Upper lobe of left lung (tissue), 6 donors: ENCODE measurements at places on chromosomes 2 and 18. TPM values are rescaled to one million over a fixed set of nuclear protein-coding genes. Genes with fewer than 3 reads are reported as not detected.
A peak's percentile ranks its signal among the peaks of the same experiment; 100 is the strongest.

DNA sequence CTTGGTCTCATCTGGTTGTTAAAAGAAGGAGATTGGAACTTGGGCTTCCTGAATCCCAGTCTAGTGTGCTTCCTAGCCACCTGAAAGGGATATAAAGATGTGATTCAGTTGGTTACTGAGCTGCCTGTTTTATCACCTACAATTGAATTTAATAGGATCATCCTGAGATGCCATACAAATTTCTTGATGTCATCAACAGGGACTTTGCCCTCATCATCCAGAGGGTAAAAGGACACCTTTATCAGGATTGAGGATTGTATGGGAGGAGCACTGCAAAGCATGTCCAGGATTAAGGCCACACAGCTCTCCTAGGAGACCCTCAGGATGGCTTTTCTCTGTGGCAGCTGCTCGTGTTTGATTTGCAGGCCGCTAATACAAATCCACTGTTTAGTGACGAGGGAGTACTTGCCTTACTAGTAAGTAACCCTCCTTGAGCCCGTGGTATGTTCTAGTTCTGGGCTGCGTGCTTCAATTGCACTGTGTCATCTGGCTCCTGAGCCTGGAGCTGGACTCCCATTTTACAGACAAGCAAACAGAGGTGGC lies 28.6 kb downstream of the SH3RF3 start:
- no peak overlapping the region for H3K4me3 ChIP-seq
- no peak overlapping the region for H3K27ac ChIP-seq
- no peaks in the 10 kb centered on the region for H3K27me3 ChIP-seq
- DNase-seq: no peak
- no peaks in the 10 kb centered on the region for H3K4me1 ChIP-seq

DNA sequence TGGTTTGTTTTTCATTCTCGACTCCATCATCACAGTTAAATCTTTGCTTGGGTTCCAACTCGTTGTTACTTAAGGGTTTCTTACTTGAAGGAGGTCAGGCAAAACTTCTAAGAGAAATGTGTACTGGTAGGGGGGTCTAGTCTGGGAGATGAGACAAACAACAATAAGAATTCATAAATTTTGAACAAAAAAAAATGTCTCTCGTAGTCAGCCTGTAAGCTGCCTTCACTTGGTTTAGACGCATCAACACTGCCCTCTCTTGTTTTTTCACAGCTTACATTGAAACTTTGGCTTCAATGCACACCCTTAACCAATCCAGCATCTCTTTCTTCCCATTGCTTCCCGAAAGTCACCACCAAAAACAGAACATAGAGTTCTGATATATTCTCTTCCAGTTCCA lies 576.4 kb upstream of the PIK3C3 start:
- H3K4me3 ChIP-seq: no peak overlapping the region
- H3K4me1 ChIP-seq: no peaks in the 10 kb centered on the region
- no peak for DNase-seq
- H3K27ac ChIP-seq: no peak overlapping the region

GRCh38 chr2:196277002-196277401 lies 105.6 kb upstream of the STK17B start:
- no peaks in the 10 kb centered on the region for H3K36me3 ChIP-seq
- no peak overlapping the region for H3K27ac ChIP-seq
- H3K27me3 ChIP-seq: no peaks in the 10 kb centered on the region
- DNase-seq: no peak

DNA sequence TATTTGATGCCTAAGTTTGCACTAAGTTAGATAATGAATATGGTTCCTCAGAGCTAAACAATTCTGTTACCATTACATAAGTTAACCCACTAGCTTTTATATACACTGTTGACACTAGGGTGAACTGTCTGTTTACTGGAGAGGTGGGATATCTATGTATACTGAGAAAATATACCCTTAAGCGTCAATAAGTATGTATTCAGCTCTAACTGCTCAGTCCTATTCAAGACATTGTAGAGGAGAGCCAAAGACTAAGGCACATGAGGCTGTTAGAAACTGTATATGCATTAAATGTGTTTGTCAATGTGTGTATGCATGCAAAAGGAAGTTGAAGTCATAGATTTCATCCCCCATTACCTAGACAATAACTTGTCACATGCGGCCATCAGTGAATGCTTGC lies 710.0 kb downstream of the TDRD15 start:
- H3K27ac ChIP-seq: no peak overlapping the region
- no peaks in the 10 kb centered on the region for H3K27me3 ChIP-seq
- no peak for DNase-seq

DNA sequence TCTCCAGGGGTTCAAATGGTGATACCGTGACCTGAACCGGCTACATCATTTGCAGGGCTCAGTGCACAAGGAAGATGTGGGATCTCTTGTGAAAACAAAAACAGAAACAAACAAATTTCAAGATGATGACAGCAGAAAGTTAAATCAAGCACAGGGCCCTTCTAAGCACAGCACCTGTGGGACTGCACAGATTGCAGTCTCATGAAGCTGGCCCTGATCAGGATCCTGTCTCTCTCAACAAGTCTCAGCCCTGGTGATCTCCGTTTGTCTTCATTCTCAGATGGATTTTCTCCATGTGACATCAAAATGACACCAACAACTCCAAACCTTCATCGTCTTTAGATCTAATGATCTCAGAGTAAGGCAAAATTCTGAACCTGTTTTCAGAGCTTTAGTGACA lies 39.7 kb downstream of the LTBP1 start:
- no peaks in the 10 kb centered on the region for H3K27me3 ChIP-seq
- H3K36me3 ChIP-seq: no peaks in the 10 kb centered on the region
- H3K4me3 ChIP-seq: no peak overlapping the region
- DNase-seq: no peak
- H3K4me1 ChIP-seq: no peaks in the 10 kb centered on the region

GRCh38 chr2:62817995-62818713 lies 112.6 kb downstream of the EHBP1 start:
- H3K4me3 ChIP-seq: no peak overlapping the region

DNA sequence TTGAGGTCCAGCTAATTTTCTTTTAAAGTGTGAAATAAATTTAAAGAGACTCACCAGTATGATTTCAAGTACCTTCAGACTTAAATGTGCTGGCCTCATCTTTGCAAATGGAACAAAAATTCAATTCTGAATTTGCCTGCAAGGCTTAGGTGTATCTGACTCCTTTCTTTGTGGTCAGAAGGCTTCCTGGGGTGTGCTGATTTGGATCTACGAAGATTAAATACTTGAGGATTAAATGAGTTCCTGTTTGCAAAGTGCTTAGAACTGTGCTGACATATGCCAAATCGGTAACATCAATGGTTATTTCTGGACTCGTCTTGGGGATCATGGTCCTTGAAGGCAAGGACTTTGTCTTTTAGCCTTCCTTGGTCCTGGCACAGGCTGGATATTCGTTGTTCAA lies 9.7 kb downstream of the KLHL29 start:
- H3K36me3 ChIP-seq: no peaks in the 10 kb centered on the region
- H3K27me3 ChIP-seq: no peaks in the 10 kb centered on the region
- no peak for DNase-seq
- H3K4me1 ChIP-seq: peaks cover 2% of the 10 kb centered on the region
- H3K4me3 ChIP-seq: no peak overlapping the region

- no peak overlapping the region for H3K27ac ChIP-seq
- no peaks in the 10 kb centered on the region for H3K27me3 ChIP-seq
- no peak overlapping the region for H3K4me3 ChIP-seq
Measured at GRCh38 chr2:169729274-169729605, 4.4 kb upstream of the KLHL23 start.

- H3K27me3 ChIP-seq: no peaks in the 10 kb centered on the region
- no peak for DNase-seq
- H3K36me3 ChIP-seq: no peaks in the 10 kb centered on the region
Measured at GRCh38 chr2:20483194-20483895, 36.5 kb downstream of the RHOB start.

GRCh38 chr18:48004577-48004976 lies 74.1 kb upstream of the SMAD2 start:
- DNase-seq: no peak
- no peaks in the 10 kb centered on the region for H3K27me3 ChIP-seq
- no peak overlapping the region for H3K4me3 ChIP-seq
- no peaks in the 10 kb centered on the region for H3K36me3 ChIP-seq
- peaks cover 28% of the 10 kb centered on the region for H3K4me1 ChIP-seq

DNA sequence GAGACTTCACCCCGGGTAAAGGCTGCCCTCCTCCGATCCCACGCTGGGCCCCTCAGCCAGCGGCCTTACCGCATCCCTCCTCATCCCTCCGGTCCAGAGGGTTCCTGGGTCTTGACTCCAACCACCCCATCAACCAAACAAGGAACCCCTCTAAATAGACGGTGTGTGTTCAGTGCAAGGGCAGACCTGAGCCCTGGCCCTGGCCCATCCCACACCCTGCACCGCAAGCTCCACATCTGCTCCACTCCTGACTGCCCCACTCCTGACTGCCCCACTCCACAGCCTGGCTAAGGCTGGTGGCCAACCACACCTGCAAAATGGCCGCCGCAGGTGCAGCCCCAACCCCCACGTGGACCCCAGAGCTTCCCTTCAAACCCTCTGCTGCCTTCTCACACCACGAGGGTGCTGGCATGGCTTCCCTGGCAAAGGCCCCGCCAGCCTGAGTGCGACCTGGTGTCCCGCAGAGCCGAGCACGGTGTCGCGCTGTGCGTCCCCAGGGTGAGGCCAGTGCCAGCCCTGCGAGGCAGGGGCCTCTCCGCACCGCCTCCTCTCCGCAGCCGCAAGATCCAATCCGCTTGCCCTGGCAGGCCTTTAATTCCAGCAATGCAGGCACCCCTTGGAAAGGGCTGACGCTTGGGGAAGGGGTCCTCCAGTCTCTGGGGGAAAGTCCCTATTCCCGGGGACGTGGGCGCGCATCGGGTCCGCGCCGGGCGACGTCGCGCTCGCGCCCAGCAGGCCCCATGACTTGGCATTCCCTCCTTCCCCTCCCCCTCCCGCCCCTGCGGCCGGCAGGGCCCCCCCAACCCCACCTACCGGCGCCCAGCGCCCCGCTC lies 1.5 kb downstream of the KIF1A start:
- peaks cover 24% of the 10 kb centered on the region for H3K4me1 ChIP-seq
- no peaks in the 10 kb centered on the region for H3K27me3 ChIP-seq
- peak; percentile 77 for DNase-seq
- no peaks in the 10 kb centered on the region for H3K36me3 ChIP-seq
- no peak overlapping the region for H3K27ac ChIP-seq

- no peaks in the 10 kb centered on the region for H3K27me3 ChIP-seq
- no peaks in the 10 kb centered on the region for H3K4me1 ChIP-seq
- no peaks in the 10 kb centered on the region for H3K36me3 ChIP-seq
- H3K27ac ChIP-seq: no peak overlapping the region
Measured at GRCh38 chr2:67997903-67998302, 64.9 kb downstream of the C1D start.

GRCh38 chr2:68366083-68366560 lies 1.0 kb downstream of the PLEK start:
- H3K4me1 ChIP-seq: peaks cover 19% of the 10 kb centered on the region
- H3K4me3 ChIP-seq: peak overlapping the region; percentile 46
- DNase-seq: no peak
- peak overlapping the region; percentile 83 for H3K27ac ChIP-seq

GRCh38 chr18:24446453-24446852 lies 14.0 kb upstream of the HRH4 start:
- no peak for DNase-seq
- peaks cover 41% of the 10 kb centered on the region for H3K36me3 ChIP-seq
- H3K4me1 ChIP-seq: no peaks in the 10 kb centered on the region

- no peak overlapping the region for H3K27ac ChIP-seq
- no peak for DNase-seq
- no peak overlapping the region for H3K4me3 ChIP-seq
- no peaks in the 10 kb centered on the region for H3K36me3 ChIP-seq
- H3K4me1 ChIP-seq: no peaks in the 10 kb centered on the region
Measured at GRCh38 chr2:228541789-228542188, 360.3 kb upstream of the SPHKAP start.

DNA sequence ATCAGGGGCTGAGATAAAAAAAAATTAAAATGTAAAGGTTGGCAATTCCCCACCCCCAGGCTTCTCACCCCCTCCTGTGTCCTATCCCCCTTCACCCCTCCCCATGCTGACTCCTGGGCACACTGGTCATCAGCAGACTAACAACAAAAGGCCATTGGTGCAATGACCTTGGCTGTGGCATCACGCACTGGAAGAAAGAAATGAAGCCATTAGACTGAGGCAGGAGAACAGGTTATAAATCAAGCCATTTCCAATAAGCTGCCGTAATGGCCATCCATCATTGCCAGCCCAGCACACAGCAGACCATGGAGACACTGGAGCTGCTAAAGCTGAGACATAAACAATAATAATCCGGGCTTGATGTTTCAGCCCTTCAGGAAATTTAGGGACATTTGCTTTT lies 342.4 kb upstream of the ETAA1 start:
- no peaks in the 10 kb centered on the region for H3K27me3 ChIP-seq
- H3K36me3 ChIP-seq: no peaks in the 10 kb centered on the region
- no peak overlapping the region for H3K27ac ChIP-seq
- no peaks in the 10 kb centered on the region for H3K4me1 ChIP-seq
- DNase-seq: no peak
- no peak overlapping the region for H3K4me3 ChIP-seq

GRCh38 chr2:14081521-14081920 lies 551.0 kb upstream of the LRATD1 start:
- no peak overlapping the region for H3K4me3 ChIP-seq
- no peak for DNase-seq
- no peaks in the 10 kb centered on the region for H3K4me1 ChIP-seq
- no peak overlapping the region for H3K27ac ChIP-seq

DNA sequence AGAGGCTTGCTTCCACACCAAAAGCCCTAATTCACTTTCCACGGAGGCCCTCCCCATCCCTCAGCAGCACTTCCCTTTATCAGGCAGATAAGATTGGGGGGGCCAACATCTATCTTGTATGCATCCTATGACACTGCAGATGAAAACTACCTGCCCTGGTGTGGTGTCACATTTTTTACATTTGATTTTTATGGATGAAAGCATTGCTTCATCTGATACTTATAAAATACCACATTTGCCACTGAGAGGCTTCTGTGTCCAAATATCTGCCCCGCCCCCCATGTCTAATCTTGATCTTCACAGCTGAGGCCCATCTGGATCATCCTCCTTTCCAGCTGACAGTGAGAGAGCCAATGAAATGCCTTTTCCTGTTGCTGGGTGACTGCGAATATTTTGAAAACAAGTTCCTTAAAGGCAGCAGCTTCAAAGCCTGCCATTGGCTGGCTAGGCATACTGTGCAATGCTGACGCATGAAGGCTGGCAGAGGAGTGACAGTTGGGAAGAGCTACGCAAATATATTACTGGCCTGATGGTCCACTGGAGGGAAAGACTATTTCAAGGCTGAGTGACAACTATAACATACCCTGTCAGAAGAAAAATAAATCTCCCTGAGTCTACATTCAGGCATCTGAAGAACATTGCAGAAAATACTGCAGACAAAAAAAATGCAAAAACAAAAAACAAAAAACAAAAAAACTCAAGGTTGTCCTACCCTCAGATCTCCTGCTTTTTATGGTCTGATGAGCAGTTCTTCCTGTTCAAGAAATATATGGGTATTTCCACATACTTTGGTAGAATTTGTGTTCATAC lies 318.7 kb downstream of the PDE11A start:
- no peaks in the 10 kb centered on the region for H3K36me3 ChIP-seq
- no peak overlapping the region for H3K4me3 ChIP-seq
- no peak overlapping the region for H3K27ac ChIP-seq
- H3K27me3 ChIP-seq: no peaks in the 10 kb centered on the region

MAB21L4 gene
- 117 TPM for total RNA-seq

IL1B gene
- 4.2 TPM for total RNA-seq

C2orf78 gene
- total RNA-seq: not detected

COL4A3 gene
- total RNA-seq: 129 TPM

IL18RAP gene
- total RNA-seq: 14.4 TPM

GPBAR1 gene
- 6.4 TPM for total RNA-seq

TWIST2 gene
- total RNA-seq: 23.9 TPM

RPL37A gene
- total RNA-seq: 989 TPM

COPS7B gene
- total RNA-seq: 43.4 TPM
